ENCODE measurements at places on chromosomes 4 and X.

DNA sequence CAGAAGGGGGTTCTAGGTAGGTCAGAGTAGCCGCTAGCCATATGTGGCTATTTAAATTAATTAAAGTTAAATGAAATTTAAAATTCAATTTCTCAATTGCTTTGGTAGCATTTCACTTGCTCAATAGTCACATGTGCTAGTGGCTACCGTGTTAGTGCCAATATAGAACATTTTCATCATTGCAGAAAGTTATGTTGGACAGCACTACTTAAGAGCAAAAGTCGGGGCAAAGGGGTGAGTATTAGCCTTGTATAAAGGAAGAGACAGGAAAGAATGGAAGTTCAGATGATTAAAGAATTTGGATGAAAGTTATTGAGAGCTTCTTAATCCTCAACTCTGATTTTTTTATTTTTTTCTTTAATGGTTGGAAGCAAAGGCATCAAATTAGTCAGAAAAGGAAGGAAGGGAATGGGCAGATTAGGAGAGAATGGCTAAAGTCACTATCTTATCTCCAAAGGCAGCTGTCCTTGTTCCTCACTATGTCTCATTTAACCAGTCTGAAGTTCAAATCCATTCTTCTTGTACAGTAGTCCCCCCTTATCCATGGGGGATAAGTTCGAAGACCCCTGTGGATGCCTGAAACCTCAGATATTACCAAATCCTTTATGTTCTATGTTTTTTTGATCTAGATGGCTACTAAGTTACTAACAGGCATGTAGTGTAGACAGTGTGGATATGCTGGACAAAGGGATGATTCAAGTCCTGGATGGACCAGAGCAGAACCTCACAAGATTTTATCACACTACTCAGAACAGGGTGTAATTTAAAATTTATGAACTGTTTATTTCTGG lies 22.9 kb downstream of the OCIAD1 start:
- DNase-seq, result no peak

DNA sequence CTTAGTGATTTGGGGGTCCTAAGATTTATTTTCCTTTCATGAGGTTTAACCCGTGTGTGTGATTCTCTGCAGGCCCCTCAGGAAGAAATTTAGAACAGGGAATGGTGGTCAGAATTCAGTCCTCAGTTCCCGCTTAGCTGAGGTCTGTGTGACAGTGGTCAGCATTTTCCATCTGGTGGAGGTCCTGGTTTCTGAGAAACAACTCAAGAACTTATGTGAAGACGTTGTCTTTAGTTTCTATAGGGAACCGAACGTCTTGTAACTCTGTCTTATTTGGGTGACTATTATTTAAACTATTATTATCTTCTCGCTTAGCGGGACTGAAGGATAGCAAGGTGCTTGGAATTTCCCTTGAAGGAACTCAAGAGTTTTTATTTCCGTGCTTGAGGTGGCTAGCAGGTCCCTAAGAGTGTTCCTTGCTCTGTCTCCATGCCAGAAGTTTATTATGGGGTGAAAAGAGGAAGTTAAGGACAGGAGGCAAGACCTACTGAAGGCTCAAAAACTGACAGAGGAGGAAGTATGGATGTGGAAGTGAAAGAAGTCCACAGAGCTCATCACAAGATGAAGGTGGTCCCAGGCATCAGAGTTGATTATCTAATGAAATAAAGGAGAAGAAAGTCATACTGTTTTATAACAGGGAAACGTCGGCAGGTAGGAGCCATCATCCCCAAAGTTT lies 9.4 kb downstream of the MGST2 start:
- DNase-seq, result no peak

GRCh38 chr4:161581262-161582230 lies 582.3 kb downstream of the FSTL5 start:
- no peak for DNase-seq

DNA sequence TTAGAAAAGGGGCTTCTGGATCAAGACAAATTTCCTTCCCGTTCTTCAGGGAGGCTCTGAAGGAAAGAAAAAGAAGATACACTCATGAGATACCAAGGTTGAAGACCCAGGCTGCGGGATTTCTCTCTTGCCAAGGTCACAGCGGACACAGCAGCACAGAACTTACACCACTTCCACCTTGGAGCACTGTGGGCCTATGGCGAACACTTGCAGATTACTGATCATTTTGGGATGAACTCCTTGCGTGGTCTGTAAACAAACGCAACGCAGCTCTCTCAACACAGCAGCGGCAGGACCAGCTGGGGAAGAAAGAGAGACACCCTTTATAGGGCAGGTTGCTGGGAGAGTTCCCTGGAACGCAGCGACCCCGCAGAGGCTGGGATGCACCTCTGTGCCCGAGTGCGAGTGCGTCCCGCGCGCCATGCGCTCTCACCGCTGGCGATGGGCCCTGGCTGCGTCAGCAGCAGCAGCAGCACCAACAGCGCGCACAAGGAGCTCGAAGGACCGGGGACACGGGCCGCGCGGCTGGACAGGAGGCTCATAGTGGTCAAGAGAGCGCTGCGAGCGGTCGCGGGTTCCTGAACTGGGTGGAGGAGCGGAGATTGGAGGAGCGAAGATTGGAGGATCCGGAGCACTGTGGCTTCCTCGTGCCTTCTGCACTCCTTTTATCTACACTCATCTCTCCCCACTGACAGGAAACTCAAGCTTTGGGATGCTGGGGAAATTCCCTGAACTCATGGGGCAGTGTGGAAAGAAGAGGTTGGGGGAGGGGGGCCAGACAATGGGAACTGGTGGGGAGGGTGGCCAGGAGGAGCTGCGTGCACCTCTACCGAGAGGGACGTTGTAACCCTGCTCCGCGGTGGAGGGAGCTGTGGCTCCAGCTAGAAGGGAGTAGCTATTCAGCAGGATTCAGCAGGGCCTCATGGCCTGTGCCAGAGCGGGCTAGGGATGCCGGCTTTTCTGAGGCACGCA lies at the start of gene CXCL5:
Gene CXCL5, minus strand, starts transcription at position 638 of the 972 bp plus-strand sequence. Its CDS starts 96 bp downstream, at position 542.
- DNase-seq, result no peak

DNA sequence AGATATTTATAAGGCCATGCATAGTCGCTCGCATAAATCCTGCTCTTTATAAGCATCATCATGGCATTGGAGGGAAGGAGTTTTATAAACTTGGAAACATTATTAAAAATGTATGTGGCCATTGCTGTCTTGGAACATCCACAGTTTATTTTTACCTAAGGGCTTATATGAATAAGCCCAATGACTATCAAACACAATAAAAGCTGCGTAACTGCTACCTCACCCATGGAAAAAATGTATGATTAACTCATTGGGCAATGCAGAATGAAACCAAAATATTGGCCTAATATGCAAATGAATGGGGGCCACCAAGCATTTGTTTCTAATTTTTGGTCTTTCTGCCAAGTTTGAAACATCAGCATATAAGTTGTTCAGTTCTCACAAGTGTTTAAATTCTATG lies 19.1 kb downstream of the GEMIN8 start:
- DNase-seq, result no peak

- DNase-seq, result no peak
Measured at GRCh38 chr4:56220261-56220660, 167.0 kb downstream of the AASDH start.

DNA sequence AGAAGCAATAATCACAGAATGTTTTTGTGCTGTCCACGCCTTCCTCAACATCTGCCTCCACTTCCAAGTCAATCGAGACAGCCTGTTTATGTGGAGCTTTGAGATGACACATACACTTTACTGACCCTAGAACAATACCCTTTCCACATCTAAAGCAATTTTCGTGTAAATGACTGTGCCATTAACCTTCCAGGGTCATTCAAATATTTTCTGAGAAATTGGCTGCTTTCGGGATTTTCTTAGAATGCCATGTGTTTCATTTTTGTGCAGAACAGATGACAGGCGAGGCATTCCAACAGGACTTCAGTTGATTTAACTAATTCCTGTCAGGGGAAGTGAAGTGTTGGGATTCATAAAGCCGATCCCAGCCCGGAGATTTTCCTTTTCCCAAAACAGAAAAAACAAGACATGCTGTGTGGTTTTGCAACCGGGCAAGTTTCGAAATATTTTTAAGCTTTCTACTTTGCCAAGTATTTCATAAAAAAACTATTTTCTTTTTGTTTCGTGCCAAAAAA lies 73.9 kb downstream of the SORBS2 start:
- DNase-seq, result no peak

DNA sequence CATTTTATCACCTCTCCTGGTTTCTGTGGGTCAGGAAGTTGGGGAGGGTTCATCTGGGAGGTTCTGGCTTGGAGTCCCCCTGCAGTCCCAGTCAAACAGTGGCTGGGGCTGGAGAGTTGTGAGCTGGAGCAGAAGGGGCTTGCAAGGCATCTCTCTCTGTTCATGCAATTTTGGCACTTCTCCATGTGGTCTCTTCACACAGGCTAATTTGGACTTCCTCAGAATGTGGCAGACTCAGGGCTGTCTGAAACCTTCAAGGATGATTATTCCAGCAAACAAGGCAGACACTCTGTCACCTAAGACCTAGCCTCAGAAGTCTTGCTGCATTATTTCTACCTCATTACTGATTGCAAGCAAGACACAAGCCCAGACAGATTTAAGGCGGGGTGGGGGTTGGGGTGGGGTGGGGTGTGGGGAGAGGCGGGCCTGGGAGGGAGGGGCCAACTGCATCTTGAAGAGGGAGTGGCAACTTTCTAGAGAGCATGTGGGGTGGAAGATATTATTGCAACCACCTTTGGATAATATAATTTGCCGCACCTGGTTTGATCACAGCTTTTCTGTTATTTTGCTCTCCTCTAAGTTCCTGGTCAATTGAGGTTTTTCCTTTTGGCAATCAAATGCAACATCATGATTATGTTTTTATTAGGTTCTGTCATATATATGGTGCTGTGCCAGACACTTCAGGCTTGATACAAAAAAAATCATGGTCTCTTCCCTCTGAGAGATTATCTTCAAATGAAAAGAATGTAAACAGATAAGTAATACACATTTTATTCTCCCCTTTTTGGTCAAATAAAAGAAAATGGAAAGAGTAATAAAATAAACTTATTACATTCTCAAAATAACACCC lies 799.5 kb downstream of the RPA4 start:
- no peak for DNase-seq

- no peak for DNase-seq
Measured at GRCh38 chrX:12580548-12580947, 210.7 kb upstream of the PRPS2 start.

GRCh38 chrX:68844581-68844980 lies 15.8 kb downstream of the EFNB1 start:
- DNase-seq, result no peak

GRCh38 chr4:121216461-121216860 lies 52.3 kb upstream of the TNIP3 start:
- no peak for DNase-seq

DNA sequence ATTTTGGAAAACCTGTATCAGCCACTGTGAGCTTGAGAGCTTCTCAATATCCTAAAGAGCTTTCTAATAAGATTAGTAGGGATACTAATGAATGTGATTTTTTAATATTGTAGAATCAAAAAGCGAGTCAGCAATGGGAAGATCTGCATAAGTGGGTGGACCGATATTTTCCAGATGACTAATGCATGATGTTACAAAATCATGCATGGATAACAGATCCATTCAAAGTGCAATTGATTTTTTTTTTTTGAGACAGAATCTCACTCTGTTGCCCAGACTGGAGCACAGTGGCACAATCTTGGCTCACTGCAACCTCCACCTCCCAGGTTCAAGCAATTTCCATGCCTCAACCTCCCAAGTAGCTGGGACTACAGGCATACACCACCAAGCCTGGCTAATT lies 7.3 kb upstream of the CLDN2 start:
- no peak for DNase-seq

GRCh38 chr4:114807759-114808404 lies 209.3 kb downstream of the UGT8 start:
- no peak for DNase-seq

DNA sequence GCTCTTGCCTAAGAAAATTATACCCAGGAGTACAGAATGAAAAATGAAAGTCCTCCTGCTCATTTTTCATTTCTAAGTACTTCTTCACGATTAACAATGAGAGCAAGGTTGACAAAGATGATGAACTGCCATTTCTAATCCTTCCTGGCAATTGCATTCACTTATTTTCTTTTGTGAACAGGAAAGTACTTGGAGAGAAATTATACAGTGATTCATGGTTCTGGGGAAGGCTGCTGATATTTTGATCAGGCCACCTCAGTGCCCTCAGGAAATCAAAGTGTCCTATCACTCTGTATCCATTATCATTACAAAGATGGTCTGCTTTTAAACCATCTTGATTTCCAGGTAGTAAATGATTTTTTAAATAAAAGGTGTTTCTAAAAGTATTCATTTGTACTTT lies 467.5 kb downstream of the PACRGL start:
- DNase-seq, result no peak

DNA sequence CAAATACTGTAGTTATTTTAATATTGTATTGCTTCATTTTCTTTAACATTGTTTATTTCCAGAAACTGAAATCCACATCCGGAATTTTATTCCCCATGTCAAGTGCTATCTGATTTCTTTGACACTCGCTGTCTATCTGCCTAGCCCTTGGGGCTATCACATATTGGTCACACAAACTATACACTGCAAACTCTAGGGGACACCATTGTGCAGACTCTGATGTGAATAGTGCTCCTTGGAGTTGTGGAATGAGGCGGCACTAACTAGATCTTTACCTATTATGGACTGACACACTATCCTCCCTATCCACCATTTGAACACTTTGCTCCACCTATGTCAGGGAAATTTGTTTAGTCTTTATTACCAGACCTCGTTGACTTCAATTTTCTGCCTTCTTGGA lies 534.5 kb downstream of the GLUD2 start:
- DNase-seq, result no peak

GRCh38 chr4:10151182-10151581 lies 34.6 kb upstream of the WDR1 start:
- DNase-seq, result no peak

DNA sequence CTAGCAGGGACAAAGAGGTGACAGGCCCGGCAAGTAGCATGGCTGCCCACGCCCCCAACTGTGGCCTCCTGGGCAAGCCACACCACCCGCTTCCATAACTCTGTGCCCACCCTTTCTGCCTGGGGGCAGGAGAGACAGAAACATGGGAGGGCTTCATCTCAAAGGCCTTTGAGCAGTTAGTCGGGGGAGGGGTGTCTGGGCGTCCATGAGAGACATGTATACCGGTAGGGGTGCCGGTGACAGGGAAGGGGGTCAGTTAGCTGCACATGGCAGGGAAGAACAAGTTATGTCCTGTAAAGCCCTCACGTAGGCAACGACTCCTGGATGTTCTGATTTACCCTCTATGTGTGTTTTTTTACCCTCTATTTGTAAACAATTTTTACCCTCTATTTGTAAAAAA lies 9.3 kb downstream of the PDZD4 start:
- no peak for DNase-seq

DNA sequence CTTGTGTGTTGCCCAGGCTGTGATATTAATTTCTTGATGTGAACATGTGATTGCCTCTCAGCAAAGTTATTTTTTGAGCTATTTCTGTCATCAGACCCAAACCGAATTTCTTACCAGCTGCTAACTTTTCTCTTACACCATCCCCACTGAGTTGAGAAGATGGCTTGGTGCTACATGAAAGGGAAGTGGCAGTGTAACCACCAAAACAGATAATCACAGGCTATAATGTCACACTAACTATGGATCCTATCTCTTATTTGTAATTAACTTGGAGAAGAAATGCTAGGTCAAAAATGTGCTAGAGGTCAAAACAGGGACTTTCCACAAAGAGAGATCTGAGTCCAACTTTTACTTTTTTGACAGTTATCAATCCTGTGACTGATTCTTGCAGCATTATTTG lies 43.8 kb downstream of the ELOVL6 start:
- no peak for DNase-seq
